SK-MEL-5 (cell line): ENCODE measurements at places on chromosomes 5 and 9. TPM values are rescaled to one million over a fixed set of nuclear protein-coding genes. Genes with fewer than 3 reads are reported as not detected.

DNA sequence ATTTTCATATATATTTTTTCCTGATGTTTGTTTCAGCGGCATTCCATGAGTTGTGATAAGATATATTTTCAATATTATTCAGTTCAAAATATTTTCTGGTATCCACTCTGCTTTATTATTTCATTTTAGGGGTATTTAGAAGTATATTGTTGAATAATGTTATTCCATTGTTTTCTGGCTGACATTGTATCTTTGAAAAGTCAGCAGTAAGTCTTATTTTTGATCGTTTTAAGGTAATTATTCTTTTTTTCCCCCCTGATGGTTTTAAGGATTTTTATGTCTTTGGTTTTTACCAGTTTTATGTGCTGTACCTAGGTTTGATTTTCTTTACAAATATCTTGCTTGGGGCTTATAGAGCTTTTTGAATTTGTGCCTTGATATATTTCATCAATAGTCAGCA, 6.6 kb upstream of the GLRA1 start:
- no peak for DNase-seq

GRCh38 chr9:96062031-96062430, 186.5 kb downstream of the ERCC6L2 start:
- DNase-seq, result no peak

Gene CTXN3
- total RNA-seq, result not detected in 2 replicates

- peak; percentile 42 for DNase-seq
Observed at GRCh38 chr9:126763130-126763764, 41.6 kb upstream of the ZBTB43 start.

GRCh38 chr9:24608599-24608998, 62.9 kb upstream of the IZUMO3 start:
- no peak for DNase-seq

Gene SMC2
- 21.5 and 25.6 TPM in 2 replicates for total RNA-seq

- peak; percentile 56 for DNase-seq
Observed at GRCh38 chr9:84404095-84404686, 63.6 kb upstream of the SLC28A3 start.

DNA sequence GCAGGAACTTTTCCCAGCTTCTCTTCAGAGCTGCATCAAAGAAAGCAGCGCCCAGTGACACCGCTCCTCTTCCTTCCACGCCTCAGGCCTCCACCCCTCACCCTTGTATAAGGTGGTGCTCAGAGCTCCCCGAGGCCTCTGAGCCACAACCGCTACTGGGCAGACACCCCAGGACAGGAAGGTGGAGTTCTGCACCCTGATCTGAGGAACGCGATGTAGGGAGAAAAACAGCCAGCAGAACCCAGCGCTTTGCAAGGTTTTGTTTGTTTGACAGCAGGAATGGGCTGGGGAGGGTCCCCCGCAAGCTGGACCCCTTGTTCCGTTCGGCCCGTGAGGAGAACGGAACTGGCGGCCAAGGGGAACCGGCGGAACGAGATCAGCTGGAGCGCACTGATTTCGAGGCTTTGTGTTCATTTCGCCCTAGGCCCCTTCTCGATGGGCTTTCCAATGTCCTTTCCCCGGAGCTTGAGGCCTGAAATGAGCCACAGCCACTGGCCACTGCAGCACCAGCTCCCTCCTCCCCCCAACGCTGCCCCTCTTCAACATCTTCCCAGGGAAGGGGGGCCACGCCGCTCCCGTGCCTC, 4.1 kb downstream of the EDF1 start:
- DNase-seq, result no peak

DNA sequence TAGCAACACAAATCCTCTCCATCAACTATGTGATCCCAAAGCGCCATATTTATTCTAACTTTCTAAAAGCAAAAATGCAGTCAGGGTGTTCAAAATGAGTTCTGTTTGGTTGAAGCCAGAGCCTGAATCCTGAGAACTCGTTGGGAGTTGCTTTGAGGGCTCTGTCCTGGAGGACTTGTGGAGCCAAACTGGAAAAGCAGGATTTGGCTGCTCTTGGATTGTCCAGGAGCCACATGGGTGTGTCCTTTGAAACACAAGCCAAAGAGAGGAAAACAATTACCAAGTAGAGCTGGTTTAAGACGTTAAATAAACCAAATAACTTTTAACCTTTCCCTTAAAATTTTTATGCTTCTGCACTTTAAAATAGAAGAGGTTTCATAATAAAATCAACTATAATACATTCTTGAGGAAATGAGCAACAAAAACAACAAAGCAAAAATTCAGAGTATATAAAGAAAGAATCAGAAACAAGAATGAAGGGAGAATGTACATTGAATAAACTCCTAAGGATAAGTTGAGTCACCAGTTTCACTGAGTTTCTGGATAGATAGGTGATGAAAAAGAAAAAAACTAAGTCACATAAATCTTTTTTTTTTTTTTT, 13.5 kb downstream of the C5orf46 start:
- no peak for DNase-seq

DNA sequence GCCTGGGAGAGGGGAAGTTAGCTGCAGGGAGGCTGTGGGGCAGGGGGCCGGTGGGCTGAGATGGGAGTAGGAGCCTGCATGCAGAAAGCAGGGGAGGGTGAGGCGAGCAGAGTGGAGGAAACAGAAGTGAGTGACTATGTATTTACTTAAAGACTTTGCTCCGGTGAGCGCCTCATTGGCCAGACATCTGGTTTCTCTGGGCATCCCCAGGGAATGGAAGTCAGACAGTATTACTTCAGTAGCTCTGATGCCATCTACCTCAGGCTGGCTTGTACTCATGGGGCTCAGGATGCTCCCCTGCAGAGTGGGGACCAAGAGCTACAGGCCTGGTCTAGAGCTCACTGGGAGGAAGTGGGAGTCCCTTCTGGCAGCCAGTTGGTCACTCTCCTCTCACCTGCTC, 78.2 kb upstream of the ARAP3 start:
- no peak for DNase-seq

- peak; percentile 57 for DNase-seq
Observed at GRCh38 chr5:68542207-68542606, 326.7 kb downstream of the PIK3R1 start.

GRCh38 chr9:70883963-70884793, 237.2 kb downstream of the TRPM3 start:
- no peak for DNase-seq

Gene SVEP1
- total RNA-seq, result not detected in 2 replicates

Gene PCDHA12
- 0.08 and 0.19 TPM in 2 replicates for total RNA-seq

DNA sequence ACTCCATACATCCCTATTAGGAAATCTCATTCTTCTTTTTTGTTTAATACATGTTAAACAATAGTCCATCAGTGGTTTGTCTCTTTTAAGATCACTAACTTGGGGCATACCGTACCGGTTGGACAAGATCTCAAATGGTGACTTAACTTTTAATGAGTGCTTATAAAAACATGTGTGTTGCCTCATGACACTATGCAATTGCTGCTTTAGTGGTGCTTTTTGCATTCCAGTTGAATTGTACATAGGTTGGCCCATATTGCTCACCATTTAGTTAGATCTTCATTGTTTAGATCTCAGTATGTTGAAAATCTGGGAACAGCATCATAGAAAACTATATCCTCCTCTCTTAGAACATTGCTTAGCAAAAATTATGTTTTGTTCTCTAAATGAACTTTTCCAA, 17.8 kb downstream of the C9orf85 start:
- no peak for DNase-seq

DNA sequence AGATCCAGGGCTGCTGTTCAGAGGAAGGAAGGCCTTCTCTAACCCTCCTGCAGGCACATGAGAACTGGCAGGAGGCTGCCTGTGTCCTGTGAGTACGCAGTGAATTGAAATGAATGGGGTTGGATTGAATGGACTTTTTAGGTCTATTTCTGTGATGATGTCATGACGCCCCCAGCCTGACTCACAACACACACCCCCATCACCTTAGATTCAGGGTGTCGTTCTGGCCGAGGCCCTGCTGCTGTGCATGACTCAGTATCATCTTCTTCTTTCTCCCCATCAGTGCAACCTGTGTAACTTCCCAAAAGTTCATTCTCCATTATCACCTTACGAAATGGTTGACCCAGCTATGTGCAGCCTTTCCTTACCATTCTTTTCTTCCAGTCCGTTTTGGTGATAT, 5.4 kb downstream of the PCAT7 start:
- DNase-seq, result no peak

Gene TNFSF15
- 0.05 TPM in 1 of 2 replicates, not detected in the other for total RNA-seq

Gene FBLL1
- total RNA-seq, result 0.80 and 0.95 TPM in 2 replicates

DNA sequence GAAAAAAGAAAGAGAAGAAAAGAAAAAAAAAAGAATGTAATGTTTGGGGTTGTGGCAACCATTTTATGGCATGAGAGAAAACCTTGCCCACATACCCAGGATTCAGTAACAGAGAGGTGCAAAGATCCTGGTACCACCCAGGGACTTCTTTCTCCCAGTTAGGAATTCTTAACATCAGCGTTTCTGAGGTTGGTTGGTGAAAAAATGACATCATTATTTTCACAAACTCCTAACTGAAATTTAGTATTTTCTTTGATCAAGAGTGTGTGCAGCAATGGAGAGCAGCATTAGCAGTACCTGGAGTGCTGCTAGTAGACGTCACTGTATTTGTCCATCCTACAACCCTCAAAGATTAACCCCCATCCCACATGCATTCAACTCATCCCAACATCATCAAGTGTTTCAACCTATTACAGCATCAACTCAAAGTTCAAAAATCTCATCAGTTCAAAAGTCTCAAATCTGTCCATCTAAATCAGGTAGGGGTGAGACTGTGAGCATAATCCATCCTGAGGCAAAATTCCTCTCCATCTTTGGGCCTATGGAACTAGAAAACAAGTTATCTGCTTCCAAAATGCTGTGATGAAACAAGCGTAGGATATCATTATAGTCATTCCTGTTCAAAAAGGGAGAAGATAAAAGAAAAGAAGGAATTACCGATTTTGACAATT, 60.1 kb upstream of the MSX2 start:
- DNase-seq, result no peak

DNA sequence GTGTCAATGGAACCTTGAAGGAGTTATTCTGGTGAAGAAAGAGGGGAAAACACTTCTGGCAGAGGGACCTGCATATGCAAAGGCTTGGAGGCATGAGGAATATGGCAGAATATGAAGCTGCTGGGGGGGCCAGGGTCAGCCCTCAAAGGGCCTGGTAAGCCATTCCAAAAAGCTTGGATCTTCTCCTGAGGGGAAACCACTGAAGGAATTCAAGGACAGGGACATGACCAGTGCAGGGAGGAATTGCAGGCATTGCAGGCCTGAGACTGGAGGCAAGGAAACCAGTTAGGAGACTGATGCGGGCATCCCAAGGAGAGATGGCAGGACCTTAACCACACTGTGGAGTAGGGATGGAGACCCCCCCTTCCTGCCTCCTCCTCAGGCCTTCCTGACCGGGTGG, 21.4 kb downstream of the ENHO start:
- DNase-seq, result no peak

- DNase-seq, result no peak
Observed at GRCh38 chr5:154576429-154576806, 98.4 kb upstream of the HAND1 start.
